ENCODE measurements at places on chromosomes 5 and 9. TPM values are rescaled to one million over a fixed set of nuclear protein-coding genes. Genes with fewer than 3 reads are reported as not detected.

Gene PCDHA6
- total RNA-seq = 0.26 TPM

Gene C9orf50
- total RNA-seq = 0.13 TPM

Gene CAAP1
- total RNA-seq = 24.1 TPM

Gene AGXT2
- not detected for total RNA-seq

Gene RNF208
- 0.40 TPM for total RNA-seq

Gene ALDH1A1
- 46.2 TPM for total RNA-seq

Gene MELK
- total RNA-seq = 26.2 TPM

Gene SAXO1
- under 0.01 TPM for total RNA-seq

Gene CDH9
- total RNA-seq = not detected

Gene FAF2
- 37.9 TPM for total RNA-seq

Gene PTGDS
- 21.8 TPM for total RNA-seq

Gene PCDHGA9
- 5.7 TPM for total RNA-seq

Gene SEC24A
- total RNA-seq = 18.0 TPM
